ENCODE measurements at places on chromosomes 7 and 10.

- no peak for DNase-seq
Measured at GRCh38 chr7:117495308-117495707, 15.5 kb downstream of the CFTR start.

- DNase-seq = no peak
Measured at GRCh38 chr7:19408706-19409220, 263.5 kb upstream of the FERD3L start.

GRCh38 chr7:68425377-68425776 is 1172.9 kb upstream of the AUTS2 start:
- no peak for DNase-seq

DNA sequence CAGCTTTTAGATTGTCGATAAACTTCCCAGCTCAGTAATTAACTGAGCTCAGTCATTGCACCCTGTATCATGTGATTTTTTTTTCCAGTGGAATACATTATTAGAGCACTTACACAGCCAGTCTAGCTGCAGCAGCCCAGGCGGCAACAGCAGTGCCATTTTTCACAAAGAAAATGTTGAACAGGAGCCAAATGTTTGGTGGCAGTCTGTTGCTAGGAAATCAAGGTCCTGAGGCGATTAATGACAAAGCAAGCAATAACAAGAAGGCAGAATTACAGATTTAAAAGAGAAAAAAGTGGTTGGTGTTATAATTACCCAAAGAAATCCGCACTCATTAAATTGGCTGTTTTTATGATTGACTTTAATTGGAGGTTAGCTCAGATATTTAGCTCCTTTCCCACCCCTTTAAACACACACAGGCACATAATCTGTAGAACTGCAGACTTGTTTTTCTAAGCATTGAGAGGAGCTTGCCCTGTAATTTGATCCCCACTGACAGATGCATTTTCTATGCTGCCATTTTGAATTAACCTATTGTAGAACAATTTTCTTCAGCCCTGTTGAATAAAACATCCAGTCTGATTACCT is 267.4 kb downstream of the ADK start:
- DNase-seq = peak; percentile 68

GRCh38 chr7:121385800-121386179 is 10.3 kb downstream of the FAM3C start:
- DNase-seq = no peak

- no peak for DNase-seq
Measured at GRCh38 chr10:52984169-52984568, 211.6 kb upstream of the MBL2 start.

GRCh38 chr10:118994321-118994720 is 35.2 kb upstream of the NANOS1 start:
- DNase-seq = no peak

DNA sequence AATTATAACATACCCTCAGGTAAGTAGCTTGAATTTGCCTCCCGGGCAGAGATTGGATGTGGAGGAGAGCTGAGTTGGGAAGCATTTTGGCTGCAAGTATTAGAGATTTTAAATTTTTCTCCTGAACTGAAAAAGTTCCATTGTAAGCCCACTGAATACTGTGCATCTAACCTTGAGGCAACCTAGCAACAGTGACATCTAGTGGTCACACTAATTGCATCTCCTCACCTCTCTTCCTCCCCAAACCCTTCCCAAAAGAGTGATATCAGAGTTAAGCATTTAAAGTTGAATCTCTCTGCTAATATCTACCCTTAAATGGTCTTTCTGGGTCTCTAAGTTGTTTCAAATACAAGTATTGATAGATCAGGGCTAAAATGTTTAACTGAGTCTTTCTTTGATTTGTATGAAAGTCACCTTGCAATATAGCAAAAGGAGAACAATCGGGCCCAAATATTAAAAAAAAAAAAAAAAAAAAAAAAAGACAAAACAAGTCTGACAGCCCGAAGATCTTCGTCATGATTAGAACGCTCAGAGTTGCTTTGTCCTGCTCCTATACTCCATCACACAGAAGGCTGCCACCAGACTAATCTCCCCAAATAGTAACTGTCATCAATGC is 40.4 kb upstream of the DLX5 start:
- no peak for DNase-seq

DNA sequence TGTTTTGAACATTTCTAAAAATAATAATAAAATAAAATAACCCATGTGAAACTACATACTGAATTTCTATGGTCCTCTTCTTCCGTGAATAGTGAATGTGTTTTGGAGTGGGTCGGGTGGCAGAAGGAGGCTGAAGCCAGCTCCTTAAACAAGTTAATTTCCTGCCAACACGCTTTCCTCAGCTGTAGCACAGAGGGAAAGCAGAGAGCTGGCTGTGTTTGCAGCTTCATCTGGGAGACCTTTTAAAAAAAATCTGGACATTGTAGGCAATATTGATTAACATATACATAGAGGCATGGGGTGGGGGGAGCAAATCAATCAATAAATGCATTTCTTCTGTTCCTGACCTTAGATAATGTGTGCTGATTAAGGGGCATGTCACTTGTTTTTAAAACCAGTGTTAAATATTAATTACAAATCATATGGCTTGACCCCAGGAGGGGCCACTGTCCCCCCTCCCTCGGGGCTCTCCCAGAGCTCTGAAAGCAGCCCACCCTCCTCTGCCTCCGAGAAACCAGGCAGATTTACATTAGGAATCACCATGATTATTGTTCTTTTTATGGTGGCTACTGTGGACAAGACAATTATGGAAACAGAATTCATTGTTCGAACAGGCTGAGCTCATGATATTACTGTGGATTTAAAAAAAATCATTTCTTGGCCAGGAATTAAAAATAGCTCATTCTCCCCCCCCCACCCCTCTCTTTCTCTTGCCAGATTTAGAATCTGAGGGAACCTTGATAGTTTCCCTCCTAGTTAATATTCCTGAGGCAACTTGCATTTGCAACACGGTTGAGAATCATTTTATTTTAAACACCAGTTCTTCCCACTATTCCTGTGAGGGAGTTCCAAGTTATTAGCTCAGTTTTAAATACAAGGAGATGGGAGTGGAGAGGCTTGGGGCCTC is 100.5 kb upstream of the CARD11 start:
- DNase-seq = no peak

GRCh38 chr10:28985137-28985885 is 303.6 kb upstream of the LYZL1 start:
- DNase-seq = no peak

- DNase-seq = no peak
Measured at GRCh38 chr7:23712368-23713284, 2.6 kb downstream of the STK31 start.

- no peak for DNase-seq
Measured at GRCh38 chr10:50851884-50852671, 33.3 kb downstream of the A1CF start.

- DNase-seq = no peak
Measured at GRCh38 chr7:134129856-134130523, 2.9 kb downstream of the LRGUK start.

GRCh38 chr10:114680543-114681117 is 22.6 kb upstream of the ABLIM1 start:
- no peak for DNase-seq

GRCh38 chr10:78630944-78631838 is 437.6 kb upstream of the ZMIZ1 start:
- no peak for DNase-seq

- DNase-seq = no peak
Measured at GRCh38 chr10:19638182-19638895, 177.9 kb upstream of the PLXDC2 start.

DNA sequence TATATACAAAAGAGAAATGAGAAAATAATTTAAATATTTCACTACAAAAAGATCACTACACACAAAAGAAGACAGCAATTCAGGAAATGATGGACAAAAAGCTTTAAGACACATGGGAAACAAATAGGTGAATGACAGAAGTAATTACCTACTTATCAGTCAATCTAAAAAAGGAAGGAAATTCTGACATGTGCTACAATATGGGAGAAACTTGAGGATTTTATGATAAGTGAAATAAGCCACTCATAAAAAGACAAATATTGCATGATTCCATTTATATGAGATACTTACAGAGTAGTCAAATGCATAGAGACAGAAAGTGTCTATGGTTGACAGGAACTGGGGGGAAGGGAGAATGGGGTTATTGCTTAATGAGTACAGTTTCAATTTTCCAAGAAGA is 339.2 kb downstream of the CALN1 start:
- DNase-seq = no peak

DNA sequence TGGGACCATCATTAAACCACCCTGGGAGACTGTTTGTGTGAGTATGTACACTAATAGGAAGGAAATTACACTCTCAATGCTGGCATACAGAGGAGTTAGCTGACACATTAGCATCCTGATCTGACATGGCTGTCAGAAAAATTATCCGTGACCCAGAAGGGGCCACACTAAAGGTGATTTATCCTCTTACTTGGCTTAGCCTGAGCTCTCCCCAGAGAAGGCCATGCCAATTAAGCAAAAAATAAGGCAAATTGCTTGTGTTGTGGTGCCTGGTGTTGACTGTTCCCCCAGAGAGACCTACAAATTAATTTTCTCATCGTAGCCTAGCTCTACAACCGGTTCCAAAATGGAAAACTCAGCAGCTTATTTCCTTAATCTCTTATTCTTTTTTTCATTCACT is 992.3 kb downstream of the KCNMA1 start:
- no peak for DNase-seq

DNA sequence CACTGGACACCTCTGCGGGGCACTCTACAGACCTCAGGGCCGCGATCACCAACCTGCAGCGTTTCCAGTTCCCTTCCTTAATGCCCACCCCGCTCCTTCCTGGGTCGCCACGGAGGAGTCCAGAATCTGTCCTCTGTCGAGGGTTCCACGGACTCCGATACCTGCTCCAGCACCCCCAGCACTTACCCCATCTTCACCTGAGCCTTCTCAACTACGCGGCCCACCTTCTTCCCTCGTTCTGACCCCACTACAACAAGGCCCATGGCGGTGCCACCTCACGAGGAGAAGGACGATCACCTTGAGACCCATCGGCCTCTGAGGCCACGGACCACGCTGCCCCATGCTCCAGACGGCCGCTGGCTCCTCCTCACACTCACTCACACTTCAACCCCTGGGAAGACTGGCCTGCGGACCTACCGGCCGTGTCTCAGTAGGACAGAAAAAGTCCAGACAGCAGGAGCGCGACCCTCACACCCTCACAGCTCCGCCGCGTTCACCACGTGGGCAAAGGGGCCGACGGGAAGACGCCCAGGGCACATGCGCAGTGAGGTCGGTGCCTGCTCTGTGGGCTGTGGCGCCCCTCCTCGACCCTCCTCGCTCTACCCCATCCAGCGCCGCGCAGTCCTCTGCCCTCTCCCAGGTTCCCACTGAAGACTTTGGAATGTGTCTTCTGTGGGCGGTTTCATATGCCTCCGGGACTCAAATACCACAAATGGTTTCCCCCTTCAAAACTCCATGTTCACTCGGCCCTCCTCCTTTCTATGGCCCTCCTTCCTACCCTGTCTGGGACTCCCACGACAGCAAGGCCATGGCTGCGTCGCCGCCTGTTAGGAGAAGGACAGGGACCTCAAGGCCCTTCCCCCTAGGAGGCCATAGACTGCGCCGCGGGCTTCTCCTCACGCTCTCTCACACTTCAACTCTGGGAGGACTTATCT is 193.9 kb upstream of the PHF14 start:
- DNase-seq = no peak

- DNase-seq = no peak
Measured at GRCh38 chr10:87928996-87929395, 65.6 kb downstream of the PTEN start.

GRCh38 chr7:108557617-108558016 is 11.9 kb downstream of the THAP5 start:
- no peak for DNase-seq

DNA sequence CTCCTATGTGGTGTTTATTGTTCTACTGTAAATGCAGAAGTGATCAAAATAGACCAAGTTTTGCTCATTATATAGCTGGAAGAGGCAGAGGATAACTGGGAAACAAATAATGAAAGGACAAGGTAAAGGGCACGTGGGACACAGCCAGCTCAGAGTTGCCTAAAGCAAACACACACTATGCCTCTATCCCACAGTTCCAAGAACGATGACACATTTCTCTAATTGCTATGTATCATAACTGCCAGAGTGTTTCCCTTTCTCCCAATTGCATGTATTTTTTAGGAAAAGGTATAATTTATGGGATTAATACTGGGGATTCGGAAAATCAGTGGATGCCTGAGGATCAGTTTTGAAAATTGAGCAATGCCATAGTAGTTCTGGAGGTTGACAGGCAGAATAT is 49.0 kb downstream of the CCDC71L start:
- no peak for DNase-seq

GRCh38 chr7:54544527-54545240 is 2.5 kb downstream of the VSTM2A start:
- DNase-seq = no peak

DNA sequence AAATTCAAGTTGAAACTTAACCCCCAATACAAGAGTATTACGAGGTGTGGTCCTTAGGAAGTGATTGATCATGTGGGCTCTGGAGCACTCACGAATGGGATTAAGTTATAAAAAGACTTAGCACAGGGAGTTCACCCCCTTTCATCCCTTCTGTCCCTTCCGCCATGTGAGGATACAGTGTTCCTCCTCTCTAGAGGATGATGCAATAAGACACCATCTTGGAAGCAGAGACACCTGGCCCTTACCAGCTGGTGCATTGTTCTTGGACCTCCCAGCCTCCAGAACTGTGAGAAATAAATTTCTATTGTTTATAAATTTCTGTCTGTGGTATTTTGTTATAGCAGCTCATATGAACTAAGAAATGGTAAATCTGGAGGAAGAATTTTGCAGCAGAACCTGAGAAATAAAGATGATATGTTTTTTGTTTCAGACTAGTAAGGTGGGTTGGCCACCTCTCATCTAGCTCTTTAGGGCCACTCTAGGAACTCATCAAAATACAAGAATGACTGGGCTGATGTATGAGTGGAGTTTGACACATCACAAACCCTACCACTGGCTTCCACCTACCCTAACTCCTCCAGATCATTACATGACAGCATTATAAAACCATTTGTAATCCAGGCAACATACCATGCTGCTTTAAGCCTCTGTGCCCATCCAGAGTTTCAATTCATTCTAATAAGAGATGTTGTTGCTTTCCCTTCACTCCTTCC is 22.4 kb downstream of the SLC26A5 start:
- DNase-seq = no peak

- peak; percentile 83 for DNase-seq
Measured at GRCh38 chr7:91940572-91941341, at the start of gene AKAP9. Gene AKAP9 (plus strand): TSS chr7:91940862. CDS start chr7:91941100, 238 bp downstream.

GRCh38 chr10:125062227-125062913 is 98.0 kb downstream of the CTBP2 start:
- no peak for DNase-seq
